T follicular helper cell (primary cell): ENCODE measurements at places on chromosomes 6 and 20.
A peak's percentile ranks its signal among the peaks of the same experiment; 100 is the strongest.

DNA sequence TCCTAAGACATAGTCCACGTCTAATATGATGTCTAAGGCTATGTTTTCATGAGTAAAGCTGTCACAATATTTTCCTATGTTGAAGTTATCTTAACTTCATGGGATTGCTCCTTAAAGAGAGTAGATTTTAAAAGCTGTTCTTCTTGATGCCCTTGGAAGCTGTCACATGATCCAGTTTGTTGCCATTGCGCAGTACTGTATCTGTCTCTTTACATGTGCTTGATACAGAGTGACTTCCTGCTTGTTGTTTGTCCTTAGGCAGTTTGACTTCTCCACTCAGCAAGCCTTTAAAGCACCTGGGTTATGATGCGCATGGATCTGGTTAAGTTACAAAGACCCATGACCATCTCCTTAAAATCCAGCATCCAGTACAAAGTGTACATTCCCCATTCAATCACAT is 85.4 kb downstream of the CDYL start:
- DNase-seq, result no peak

GRCh38 chr6:26550250-26550993 is 12.3 kb downstream of the HMGN4 start:
- DNase-seq, result peak; percentile 27

DNA sequence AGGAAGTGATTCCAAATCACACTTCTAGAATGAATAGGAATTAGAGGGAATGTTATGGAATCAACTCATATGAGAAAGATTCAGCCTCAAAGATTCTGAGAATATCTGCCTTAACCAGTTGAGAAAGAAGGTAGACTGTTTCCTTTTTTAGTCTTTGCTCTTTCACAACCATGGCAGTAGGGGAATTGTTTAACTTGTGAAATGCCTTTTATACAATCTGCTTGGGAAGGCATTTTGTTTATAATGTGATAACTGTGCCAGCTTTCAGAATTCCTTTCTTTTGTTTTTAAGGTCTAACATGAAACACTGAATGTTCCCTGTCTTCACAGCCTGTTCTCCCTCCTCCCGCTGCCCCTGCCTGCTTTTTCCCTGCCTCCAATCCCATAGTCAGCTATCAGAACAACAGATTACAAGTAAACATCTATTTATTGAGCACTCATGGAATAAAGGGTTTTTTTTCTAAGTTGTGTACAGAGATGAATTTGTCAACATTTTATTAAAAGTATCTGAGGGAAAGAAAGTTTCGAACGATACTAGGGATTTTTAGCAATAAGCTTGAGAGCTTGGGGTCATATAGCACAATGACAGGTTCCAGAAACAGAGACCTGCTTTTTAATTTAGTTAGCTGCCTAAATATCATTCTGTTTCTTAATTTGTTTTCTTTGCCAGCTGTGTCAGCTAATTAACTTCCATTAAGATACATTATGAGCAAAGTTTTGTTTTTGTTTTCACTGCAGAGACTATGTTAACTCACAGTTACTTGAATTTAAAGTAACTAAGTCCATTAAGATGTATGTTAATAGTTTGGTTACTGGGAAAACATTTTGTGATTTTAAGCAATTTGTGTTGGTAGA is 28.3 kb upstream of the FBXO30 start:
- no peak for DNase-seq

DNA sequence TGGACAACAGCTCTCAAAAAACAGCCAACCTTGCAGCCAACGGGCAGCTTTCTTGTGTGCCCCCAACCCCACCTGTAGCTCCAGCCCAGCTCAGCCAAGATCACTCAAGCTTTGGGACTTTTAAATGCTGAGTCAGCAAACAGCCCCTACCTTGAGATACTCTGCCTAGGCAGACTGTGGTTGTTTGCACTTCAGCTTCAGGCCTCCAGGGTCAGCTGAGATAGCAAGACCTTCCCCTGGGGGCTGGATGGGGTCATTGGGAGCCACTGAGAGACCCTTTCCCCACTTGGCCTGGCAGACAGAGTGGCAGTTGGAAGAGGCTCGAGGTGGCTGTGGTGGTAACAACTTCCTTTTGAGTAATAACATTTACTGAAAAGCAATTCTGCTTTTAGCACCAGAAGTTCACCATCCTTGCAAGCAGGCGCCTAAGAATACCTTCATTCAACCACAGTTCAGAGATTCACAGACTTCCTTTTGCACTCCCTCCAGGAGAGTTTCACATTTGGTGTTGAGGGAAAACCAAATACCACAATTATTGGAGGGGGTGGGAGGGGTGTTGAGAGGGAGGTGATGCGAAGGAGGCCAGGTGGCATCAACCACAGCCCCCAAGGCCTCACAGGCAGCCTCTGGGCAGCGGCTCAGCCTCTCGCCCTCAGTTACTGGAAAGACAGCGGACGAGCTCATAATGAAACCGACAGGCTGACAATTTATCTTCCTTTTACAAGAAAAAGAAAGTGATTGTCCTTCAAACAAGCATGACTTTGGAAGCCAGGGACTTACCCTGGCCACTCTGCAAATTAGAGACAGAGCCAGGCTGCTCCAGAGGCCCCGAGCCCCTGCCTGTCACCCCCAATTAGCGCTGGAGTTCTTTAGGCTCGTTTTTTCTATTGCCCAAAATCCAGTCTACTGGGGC is 148.1 kb downstream of the CEBPB start:
- DNase-seq, result no peak

GRCh38 chr20:63334356-63334755 is 26.8 kb downstream of the CHRNA4 start:
- no peak for DNase-seq

DNA sequence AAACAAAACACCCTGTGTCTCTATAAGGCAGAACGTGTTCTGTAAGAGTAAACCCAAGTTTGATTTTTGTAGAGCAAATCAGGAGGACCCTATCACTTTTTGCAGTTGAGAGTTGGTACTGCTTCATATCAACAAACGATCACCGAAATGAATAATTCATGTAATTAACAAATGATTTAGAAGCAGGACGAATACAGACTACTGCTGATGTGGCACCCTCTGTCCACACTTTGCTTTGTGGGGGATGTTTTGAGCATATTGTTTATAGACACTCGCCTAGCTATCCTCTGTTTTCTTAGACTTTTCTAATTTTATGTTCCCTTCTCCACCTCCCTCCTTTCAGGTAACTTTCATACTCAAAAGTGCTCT is 1.5 kb downstream of the CD2AP start:
- DNase-seq, result no peak

DNA sequence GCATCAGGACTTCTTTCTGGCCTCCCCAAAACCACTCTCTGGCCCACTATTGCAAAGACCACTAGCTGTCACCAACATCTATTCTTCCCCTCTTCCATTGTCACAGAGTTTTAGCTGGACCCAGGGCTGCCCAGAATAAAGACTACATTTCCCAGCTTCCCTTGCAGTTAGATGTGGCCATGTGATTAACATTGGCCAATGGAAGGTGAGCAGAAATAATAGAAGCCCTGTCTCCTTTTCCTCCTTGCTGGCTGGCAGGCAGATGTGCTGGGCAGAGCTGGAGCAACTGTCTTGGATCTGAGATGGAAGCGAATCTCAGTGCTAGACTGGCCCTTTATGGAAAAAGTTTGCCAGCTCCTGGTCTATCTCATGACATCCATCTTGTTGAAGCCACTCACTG is 97.0 kb downstream of the KCNB1 start:
- no peak for DNase-seq

GRCh38 chr6:56401477-56402070 is 154.2 kb upstream of the COL21A1 start:
- DNase-seq, result no peak

DNA sequence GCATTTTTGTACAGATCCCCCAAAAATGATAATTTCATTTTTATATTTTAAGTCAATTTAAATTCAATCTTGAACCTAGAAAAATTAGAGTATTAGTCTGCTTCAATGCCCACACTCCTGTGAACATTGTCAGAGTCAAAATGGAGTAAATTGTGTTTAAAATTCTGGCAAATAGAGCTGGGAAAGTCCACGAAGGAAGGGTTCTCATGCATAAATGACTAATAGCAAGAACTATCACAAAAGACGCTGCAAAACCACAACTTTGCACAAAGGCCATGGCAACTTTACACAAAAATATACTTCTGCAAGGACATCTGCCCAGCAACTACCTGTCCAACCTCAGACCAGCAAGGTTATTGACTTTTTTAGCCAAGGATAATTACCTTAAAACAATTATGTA is 203.2 kb upstream of the SMLR1 start:
- DNase-seq, result no peak

GRCh38 chr6:167925026-167925425 is 72.4 kb upstream of the KIF25 start:
- DNase-seq, result no peak

DNA sequence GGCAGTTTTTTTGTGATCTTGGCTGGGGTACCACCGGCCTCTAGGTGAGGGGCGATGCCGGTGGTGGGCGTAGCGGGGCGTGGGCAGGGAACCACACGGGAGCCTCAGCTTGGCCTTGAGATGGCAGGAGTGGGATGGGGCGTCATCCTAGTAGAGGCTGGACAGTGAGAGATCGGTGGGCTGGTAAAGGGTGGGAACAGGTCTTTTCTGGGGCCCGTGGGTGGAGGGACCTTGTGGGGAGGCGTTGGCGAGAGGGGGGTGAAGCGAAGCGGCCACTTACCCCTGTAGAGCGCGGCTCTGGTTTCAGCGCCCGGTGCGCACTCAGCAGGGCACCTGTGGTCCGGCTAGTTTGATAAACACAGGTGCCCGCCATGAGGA is 12.0 kb downstream of the ITPR3 start:
- no peak for DNase-seq

GRCh38 chr6:113786168-113786567 is 71.0 kb upstream of the MARCKS start:
- no peak for DNase-seq

- DNase-seq, result no peak
Measured at GRCh38 chr6:158164579-158165170, 3.4 kb downstream of the SERAC1 start.

DNA sequence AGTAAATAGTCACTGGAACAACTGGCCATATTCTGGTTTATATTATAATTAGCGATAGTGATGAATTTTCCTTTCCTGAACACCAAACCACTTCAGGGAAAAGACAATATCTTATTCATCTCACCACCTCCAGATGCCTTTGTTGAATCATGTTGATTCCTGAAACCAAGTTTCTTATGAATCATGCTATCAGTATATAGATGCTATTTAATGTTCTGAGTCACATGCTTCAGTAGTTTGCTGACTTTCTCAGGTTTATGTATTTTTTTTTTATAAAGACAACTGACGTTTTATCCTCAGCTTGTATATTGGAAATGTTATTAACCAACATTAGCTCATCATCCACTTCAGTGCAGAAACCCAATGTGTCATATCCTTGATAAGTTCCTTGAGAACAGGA is 710.2 kb upstream of the POU3F2 start:
- DNase-seq, result no peak

- no peak for DNase-seq
Measured at GRCh38 chr6:41958022-41958856, 16.6 kb upstream of the CCND3 start.

DNA sequence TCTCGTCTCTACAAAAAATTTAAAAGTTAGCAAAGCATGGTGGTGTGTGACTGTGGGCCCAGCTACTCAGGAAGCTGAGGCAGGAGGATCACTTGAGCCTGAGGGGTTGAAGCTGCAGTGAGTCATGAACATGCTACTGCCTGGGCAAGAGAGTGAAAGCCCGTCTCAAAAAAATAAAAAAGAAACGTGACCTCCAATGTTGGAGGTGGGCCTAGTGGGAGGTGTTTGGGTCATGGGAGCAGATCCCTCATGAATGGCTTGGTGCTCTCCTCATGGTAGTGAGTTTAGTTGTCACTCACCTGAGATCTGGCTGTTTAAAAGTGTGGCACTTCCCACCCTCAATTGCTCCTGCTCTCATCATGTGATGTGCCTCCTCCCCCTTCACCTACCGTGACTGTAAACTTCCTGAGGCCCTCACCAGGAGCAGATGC is 24.3 kb downstream of the RBL1 start:
- no peak for DNase-seq

DNA sequence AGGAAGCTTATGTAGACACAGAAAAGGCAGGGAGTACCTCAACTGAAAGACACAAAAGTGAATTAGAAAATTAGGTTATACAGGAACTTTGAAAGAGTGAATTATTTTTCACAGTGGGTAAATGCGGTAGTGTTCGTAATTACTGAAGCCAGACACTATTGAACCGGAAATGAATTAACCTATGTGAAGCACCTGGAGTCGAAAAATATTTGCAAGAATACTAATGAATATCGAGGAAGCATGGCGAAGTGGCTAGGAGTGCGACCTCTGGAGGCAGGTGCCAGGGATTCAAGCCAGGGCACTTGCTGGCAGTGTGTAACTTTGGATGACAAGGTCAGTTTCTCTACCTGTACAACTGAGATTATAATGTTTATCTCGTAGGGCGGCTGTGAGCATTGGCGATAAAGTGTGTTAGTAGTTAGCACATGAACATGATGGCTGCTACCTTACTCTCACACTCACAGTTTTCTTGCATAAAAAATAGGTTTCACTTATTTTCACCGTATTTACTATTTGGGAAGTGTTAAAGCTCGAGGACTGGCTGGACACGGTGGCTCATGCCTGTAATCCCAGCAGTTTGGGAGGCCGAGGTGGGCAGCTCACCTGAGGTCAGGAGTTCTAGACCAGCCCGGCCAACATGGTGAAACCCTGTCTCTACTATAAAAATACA is 567 bp upstream of the SLC18B1 start:
- DNase-seq, result peak; percentile 51

DNA sequence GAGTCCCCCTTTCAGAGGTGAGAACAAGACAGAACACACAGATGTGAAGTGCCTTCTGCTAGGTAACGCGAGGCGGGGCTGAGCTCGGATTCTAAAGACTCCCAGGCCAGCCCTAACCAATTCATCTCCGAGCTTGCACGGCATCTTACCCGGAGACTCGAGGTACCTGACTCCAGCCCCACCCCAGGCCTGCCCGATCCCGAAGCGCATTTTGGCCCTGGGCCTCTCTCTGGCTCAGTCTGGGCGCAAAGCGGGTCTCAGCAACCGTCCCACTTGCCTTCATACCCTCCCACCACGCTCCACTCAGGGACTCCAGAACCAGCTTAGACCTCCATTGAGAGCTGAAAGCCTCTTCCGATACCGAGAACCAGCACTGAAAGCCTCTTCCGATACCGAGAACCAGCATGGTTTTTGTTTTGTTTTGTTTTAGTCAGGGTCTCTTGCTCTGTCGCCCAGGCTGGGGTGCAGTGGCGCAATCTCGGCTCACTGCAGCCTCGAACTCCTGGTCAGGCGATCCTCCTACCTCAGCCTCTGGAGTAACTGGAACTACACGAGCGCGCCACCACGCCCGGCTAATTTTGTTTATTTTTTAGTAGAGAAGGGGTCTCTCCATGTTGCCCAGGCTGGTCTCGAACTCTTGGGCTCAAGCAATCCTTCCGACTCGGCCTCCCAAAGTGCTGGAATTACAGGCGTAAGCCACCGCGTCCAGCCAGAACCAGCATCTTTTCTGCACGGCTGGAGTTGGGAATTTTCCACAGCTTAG is 557 bp upstream of the DYNLRB1 start:
- peak; percentile 56 for DNase-seq

GRCh38 chr6:89612121-89612520 is 26.4 kb downstream of the LYRM2 start:
- no peak for DNase-seq
